AG09319 (cell line): ENCODE measurements at places on chromosomes 1 and 21.
A peak's percentile ranks its signal among the peaks of the same experiment; 100 is the strongest.

- no peak for DNase-seq
Measured at GRCh38 chr1:24235921-24236788, 49.1 kb upstream of the IFNLR1 start.

DNA sequence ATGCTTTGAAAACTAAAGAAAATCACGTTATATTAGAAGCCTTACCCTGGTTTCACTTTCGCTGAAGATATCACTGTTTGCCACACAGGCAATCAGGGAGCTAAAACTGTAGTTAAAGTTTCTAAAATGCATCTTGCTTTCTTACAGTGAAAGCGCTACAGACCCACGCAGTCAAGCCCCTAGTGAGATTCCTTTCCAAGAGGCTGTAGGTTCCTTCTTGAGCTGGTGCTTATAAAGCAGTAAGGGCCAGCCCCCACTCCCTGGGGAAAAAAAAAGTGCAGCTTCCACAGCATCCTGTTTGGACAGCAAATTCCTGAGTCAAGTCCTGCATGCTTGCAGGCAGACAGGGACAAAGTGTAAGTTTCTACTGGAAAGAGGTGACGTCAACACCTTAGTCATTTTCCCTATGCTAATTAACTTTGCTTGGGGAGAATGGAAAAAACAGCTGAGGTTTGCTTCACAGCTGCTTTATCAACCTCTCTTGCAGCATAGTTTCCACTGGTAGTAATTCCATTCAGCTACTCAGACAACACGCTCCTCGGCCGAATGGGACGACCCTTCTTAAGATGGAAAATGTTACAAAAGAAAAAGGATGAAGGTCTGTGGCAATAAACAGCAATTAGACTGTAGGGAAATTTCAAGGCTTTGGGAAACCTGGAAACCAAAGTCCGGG lies 14.7 kb upstream of the KCNE1 start:
- DNase-seq = peak; percentile 98

- no peak for DNase-seq
Measured at GRCh38 chr1:109595531-109595930, 23.9 kb downstream of the GNAT2 start.

- no peak for DNase-seq
Measured at GRCh38 chr1:234913771-234914170, 214.9 kb downstream of the TOMM20 start.

DNA sequence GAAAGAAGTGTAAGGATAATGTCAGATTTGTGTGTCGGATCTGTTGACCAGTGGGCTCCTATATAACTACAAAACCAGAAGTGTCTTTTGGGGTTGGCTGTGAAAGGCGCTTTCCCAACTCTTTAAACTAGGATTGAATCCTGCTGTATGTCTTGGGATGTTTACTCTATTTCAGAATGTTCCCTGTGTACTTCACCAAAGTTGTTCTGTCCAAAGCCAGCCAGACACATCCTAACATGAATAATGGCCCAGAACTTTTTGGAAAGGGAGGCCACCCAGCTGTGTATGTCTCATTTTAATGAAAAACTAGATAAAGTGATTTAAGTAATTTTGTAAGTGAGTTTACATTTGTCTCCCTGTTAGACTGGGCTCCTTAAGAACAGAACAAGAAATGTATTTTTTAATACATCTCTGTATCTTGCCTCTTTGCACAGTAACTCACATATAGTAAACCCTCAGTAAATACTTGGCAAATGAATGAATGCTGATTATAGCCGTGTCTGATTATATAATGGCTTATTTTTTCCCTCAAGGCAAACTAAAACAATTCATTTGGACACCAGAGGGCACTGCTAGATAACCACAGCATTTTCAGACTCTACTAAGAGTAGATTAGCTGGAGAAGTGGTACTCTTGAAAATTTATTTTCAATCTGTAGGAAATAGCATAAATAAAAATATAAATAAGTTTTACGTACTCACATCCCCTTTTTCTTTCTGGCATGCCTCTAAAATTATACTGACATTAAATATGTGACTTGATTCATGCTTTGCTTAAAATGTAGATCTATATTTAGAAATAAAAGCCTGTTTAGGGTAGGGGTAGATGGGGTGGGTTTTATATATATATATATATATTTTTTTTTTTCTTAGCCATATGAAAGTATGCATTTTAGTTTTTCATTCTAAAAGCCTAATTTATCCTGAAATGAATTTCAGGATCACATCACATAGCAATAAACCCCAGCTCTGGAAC lies 23.8 kb downstream of the TSEN15 start:
- peak; percentile 42 for DNase-seq

DNA sequence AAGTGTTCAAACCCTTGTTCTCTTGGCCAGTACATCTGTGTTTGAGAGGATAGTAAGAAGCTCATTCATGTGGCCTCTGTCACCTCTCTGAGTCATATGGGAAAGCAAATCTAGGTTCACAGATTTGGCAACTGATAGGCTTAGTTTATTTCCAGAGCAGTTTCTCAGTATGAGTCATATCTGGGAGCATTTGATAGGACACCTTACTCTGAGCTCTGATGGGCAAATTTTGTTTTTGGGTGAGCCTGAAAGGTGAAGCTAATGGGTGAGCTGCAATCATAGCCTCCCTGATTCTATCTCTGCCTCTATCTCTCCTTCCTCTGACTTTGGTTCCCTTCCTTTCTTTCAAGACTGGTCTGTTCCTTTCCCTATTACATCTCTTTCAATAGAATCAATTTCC lies 134.4 kb downstream of the S1PR1 start:
- no peak for DNase-seq

GRCh38 chr1:78303620-78304019 lies 187.2 kb upstream of the PTGFR start:
- peak; percentile 82 for DNase-seq

DNA sequence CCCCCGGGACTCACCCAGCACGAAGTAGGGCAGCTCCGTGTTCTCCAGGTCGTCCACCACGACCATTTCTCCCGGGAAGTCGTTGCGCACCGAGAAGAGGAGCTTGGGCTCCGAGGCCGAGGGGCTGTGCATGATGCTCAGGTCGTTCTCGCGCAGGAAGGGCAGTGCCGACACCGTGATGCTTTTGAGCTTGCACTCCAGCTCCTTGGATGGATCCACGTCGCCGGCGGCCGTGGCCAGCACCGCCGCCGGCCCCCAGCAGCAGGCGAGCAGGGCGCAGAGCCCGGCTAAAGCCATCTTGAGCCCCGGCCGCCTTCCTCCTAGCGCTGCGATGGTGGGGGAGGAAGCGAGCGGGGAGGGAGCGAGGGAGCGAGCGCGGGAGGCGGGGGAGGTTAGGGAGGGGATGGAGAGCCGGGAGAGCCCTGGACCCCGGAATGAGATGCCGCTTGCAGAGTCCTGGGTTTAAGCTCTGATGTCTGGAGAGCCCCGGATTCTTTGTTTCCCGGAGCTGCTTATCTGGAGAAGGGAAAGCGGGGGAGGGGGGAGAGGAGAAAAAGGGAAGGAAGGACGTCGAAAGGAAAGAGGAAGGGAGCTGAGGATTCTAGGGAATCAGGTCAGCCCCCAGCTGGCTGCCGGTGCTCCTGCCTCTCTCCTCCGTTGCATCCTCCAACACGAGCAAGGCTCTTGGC lies at the start of gene ASTN1:
TSS of gene ASTN1 (minus strand) at position 333 of the 689 bp plus-strand sequence. CDS start at position 297, 36 bp downstream.
- DNase-seq = no peak

DNA sequence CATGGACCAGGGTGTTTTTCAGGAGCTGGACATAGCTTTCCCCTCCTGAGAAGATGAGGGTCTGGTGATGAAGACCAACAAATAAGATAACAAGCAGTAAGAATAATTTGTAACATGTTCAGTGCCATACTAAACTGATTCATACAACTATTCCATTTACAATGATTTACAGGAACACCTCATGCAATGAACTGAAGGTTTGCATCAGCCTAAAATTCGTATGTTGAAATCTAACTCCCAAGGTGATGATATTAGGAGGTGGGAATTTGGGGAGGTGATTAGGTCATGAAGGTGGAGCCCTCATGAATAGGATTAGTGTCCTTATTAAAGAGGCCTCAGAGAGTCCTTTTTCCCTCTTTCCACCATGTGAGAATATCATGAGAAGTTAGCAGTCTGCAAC lies 15.9 kb upstream of the NIBAN1 start:
- no peak for DNase-seq

- no peak for DNase-seq
Measured at GRCh38 chr1:194830387-194830786, 1644.0 kb upstream of the B3GALT2 start.

GRCh38 chr21:42722808-42723473 lies 69.5 kb downstream of the PDE9A start:
- DNase-seq = no peak

- peak; percentile 40 for DNase-seq
Measured at GRCh38 chr1:119453021-119453420, 38.1 kb downstream of the HSD3B2 start.

- DNase-seq = no peak
Measured at GRCh38 chr1:24186993-24187790, at the start of gene IFNLR1. Gene IFNLR1 (minus strand): TSS chr1:24187289. CDS start chr1:24187248, 41 bp downstream.

DNA sequence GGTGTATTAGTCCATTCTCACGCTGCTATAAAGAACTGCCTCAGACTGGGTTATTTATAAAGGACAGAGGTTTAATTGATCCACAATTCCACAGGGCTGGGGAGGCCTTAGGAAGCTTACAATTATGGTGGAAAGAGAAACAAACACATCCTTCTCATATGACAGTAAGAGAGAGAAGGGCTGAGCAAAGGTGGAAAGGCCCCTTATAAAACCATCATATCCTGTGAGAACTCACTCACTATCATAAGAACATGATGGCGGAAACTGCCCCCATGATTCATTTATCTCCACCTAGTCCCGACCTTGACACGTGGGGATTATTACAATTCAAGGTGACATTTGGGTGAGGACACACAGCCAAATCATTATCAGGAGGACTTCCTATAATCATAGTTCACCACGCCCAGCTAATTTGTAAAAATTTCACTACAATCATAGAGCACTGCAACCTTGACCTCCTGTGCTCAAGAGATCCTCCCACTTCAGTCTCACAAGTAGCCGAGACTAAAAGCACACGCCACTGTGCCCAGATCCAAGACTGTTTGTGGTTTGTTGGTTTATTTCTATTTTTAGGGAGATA lies 164.9 kb downstream of the RERE start:
- DNase-seq = no peak

DNA sequence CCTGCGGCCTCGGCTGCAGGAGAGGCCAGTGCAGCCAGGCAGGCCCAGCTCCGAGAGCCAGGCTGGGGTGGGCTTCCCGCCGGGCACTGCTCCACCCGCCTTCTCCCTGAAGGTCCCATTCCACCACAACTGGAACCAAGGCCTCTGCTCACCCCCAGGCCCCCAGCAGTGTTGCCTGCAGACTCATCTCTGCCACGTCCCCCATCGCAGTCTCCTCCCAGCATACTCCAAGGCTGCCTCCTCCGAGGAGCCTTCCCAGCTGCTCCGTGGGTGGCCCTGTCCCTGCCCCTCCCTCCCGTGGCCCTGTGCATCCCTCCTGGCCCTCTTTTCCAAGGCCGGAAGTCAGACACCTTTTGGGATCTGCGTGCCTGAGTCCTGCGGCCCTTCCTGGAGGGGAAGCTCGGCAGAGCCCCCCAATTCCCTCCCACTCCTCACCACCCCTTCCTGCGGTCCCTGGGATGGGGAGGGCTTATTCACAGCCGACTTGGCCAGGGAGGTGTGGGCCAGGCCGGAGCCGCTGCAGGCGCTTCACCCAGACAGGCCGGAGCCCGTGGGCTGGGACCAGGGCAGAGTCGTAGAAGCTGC lies 47.6 kb downstream of the SLX9 start:
- no peak for DNase-seq

DNA sequence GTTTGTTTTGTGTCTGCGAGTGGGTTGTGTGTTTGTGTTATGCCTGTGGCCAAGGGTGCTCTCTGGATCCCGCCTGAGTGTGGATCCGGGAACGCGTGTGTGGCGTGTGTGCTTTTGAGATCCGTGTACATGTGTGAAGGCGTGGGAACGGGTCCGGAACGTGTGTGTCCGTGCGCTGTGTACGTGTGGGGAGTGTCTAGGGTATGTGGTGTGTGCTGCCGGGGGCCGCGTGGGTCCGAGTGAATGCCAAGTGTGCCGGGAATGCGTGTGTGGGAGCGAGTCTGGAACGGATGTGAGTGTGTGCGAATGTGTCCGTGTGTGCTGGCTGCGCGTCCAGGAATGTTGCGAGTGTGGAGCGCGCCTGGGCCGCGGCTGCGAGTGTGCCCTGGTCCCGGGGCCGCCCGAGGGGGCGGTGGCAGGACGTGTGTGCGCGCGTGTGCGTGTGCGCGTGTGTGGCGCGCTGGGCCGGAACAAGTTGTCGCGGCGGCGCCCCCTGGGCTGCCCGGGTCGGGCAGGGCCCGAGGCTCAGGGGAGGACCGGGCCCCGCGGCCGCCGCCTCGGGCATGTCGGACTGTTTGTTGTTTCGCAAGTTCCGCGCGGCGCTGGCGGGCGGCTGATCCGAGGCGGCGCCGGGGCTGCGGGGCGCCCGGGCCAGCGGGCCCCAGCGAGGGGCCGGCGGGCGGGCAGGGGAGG lies 953 bp downstream of the PTPRU start:
- DNase-seq = no peak
